NCI-H510A (cell line): ENCODE measurements at places on chromosomes 11 and 22.

DNA sequence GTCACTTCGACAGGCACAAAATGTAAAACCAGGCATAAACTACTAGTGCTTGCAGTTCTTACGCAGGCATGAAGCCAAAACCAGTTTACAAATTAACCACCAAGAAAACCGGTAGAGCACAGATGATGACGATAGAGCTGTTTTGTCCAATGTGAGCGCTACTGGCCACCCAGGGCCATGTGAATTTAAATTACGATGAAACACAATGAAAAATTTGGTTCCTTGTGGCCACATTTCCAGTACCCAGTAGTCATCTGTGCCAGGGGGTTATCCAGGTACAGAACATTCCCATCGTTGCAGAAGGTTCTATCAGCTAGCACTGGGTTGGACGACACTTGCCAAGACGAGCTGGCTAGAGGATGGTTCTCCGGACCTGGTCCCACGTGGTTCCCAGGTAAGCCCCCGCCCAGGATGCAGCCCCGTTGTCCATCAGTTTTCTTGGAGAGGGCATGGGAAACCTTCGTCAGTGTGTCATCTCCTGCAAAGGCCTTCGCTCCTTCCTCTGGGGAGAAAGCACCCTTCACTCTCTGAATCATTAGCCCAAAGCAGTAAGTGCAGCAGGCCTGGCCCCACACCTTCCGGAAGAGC lies 1.1 kb upstream of the CD81 start:
- no peak for DNase-seq

DNA sequence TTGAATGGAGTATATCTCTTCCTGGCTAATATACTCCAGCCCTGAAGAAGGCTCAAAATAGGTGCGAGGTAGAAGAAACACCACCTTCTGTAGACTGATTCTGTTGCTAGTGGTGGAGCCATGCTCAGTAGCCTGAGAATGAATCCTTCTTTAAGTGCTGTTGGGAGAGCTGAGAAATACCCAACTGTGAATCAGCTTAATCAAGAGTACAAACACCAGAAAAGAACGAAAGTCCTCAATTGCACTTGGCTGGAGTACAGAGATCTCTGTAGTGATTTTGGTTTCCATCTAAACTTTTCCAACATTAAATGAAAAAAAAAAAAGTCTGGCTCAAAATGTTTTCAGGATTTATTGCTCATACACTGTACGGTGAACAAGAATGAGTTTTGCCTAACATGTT lies 619.1 kb downstream of the METTL15 start:
- no peak for DNase-seq

- peak; percentile 64 for DNase-seq
Observed at GRCh38 chr22:46769191-46769675, 6.8 kb downstream of the TBC1D22A start.

GRCh38 chr11:282171-282570 lies 4.0 kb downstream of the NLRP6 start:
- DNase-seq, result no peak

GRCh38 chr22:19638282-19639015 lies 75.9 kb upstream of the SEPTIN5 start:
- DNase-seq, result no peak
